Upper lobe of right lung (tissue), 1 donor: ENCODE measurements at places on chromosomes 7 and 10.

GRCh38 chr10:120477021-120477742 is 20.2 kb downstream of the PLPP4 start:
- no peaks in the 10 kb centered on the region for H3K4me1 ChIP-seq
- no peaks in the 10 kb centered on the region for H3K36me3 ChIP-seq
- no peak overlapping the region for H3K27ac ChIP-seq
- no peaks in the 10 kb centered on the region for H3K27me3 ChIP-seq
- DNase-seq = no peak

GRCh38 chr10:97590082-97590747 is 694 bp downstream of the C10orf62 start:
- no peak for DNase-seq
- no peaks in the 10 kb centered on the region for H3K36me3 ChIP-seq
- H3K4me1 ChIP-seq = no peaks in the 10 kb centered on the region
- H3K27me3 ChIP-seq = no peaks in the 10 kb centered on the region

GRCh38 chr7:21086688-21087087 is 300.0 kb upstream of the SP8 start:
- no peaks in the 10 kb centered on the region for H3K36me3 ChIP-seq
- no peak overlapping the region for H3K27ac ChIP-seq
- no peak for DNase-seq
- no peaks in the 10 kb centered on the region for H3K4me1 ChIP-seq

DNA sequence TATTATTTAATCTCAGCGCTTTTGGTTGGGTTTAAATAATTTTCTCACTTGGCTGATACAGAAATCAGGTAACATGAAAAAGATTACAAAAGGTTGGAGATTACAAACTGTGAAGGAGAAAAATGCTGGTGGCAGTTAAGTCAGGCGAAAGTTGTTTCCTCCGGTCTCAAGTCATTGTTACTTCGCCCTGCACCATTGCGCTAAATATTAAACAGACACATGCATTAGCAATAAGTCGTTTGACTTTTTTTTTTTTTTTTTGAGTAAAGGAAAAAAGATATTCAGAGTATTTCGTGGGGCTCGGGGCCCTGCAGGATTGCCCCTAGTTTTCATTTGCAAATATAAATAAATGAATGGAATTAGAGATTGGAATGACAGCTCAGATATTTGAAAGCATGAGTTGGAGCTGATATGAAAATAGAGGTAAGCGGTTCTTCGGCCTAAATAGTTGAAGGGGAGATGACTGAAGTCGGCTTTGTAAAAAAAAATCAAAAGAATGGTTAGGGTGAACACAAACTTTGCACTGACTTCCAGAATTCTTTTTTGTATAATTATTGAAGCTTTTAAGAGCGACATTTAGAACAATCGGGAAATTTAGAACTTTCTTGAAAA is 914 bp downstream of the SDHAF3 start:
- DNase-seq = no peak
- peak overlapping the region; percentile 79 for H3K27ac ChIP-seq
- peaks cover 9% of the 10 kb centered on the region for H3K4me1 ChIP-seq
- no peaks in the 10 kb centered on the region for H3K27me3 ChIP-seq
- peak overlapping the region; percentile 80 for H3K4me3 ChIP-seq
- H3K36me3 ChIP-seq = no peaks in the 10 kb centered on the region

- peaks cover 27% of the 10 kb centered on the region for H3K36me3 ChIP-seq
- H3K4me3 ChIP-seq = no peak within 1 kb of the TSS
- H3K27me3 ChIP-seq = peaks cover 2% of the 10 kb centered on the region
- no peak within 1 kb of the TSS for H3K27ac ChIP-seq
- no peaks in the 10 kb centered on the region for H3K4me1 ChIP-seq
Observed at GRCh38 chr7:151210087-151210854, at the start of gene H2BK1. TSS of gene H2BK1 (minus strand) at chr7:151210488. CDS start at chr7:151210318, 170 bp downstream.

DNA sequence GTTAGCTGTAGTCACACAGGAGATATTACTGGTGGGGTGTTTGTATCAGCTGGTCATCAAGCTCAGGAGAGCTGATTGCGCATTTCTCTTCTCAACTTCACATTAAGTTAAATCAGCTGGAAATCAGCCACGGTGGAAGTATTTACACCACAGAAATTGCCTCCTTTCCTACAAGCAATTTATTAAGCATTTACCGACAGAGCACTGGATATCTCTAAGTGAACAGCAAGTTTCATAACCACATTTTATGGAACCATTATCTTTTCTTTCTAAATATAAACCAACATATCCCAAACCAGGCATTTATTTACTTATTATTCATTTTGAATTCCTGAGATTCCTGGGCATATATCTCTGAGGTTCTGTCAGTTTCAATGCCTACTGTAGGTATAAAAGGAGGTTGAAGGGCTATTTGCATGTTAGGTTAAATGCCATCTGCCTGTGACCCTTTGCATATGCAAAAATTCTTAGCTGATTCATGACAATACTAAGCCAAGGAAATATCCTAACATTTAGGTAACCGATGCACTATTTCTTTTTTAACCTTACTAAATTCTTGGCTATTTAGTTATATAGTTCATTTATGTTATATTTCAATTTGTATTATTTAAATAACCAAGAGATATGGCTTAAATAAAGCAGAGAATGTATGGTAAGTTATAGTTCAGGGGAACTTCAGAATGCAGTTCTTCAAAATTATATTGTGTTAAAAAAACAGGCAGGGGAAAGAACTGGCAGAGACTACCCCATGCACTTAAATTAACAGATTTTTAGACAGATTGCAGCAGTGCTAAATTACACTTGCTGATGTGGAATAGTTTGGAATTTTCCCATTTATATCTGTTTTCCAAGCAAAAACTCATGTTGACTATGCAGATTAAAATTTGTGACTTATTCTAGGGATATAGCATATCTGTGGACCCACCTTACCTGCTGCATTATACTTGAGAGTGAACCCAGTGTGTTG is 56.8 kb downstream of the DYNC1I1 start:
- H3K4me3 ChIP-seq = no peak overlapping the region
- H3K36me3 ChIP-seq = no peaks in the 10 kb centered on the region
- H3K4me1 ChIP-seq = no peaks in the 10 kb centered on the region
- no peaks in the 10 kb centered on the region for H3K27me3 ChIP-seq
- DNase-seq = no peak

DNA sequence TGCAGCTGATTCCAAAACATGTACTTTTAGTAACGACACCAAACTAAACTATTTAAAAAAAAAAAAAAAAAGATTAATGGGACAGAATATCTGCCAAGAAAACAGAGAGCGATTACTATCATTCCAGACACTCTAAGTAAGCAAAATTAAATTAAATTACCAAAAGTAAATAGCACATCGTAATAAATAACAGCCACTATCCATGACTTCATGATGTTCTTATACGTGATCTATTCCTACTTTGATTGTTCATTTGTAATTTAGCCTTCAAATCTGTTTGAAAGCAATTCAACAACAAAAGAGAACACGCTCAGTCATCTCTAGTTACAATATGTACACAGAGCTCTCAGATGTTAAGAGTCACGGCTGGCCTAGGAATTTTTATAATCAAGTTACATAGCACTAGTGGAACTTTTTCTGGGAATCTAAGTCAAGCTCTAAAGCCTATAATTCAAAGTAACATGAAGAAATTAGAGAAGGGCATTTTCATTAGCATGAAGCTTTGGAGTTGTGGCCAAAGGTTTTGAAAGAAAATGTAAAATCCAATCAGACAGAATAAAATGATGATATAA is 241.7 kb upstream of the NEBL start:
- no peak overlapping the region for H3K4me3 ChIP-seq
- no peaks in the 10 kb centered on the region for H3K36me3 ChIP-seq
- no peak overlapping the region for H3K27ac ChIP-seq
- H3K27me3 ChIP-seq = no peaks in the 10 kb centered on the region
- peaks cover 16% of the 10 kb centered on the region for H3K4me1 ChIP-seq
- no peak for DNase-seq

DNA sequence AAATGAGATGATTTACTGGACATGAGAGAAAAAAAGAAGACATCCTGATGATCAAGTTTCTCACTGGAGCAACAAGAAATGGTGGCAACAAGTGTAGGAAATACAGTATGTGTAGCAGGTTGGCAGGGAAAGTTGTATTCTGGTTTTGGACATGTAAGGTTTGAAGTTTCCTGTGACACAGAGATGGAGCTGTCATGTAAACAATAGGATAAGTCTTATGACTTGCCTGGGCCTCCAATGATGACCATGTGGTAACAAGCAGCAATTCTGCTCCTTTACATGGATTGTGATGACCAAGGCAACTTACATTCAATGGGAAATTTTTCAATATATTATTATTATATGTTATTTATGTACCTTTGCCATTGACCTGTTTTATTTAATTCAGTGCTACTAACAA is 125.4 kb downstream of the KMT2E start:
- H3K4me1 ChIP-seq = no peaks in the 10 kb centered on the region
- H3K4me3 ChIP-seq = no peak overlapping the region
- no peaks in the 10 kb centered on the region for H3K27me3 ChIP-seq
- DNase-seq = no peak
- peaks cover 60% of the 10 kb centered on the region for H3K36me3 ChIP-seq

- no peaks in the 10 kb centered on the region for H3K27me3 ChIP-seq
- H3K27ac ChIP-seq = peak overlapping the region; percentile 95
- peak overlapping the region; percentile 85 for H3K4me3 ChIP-seq
- peaks cover 4% of the 10 kb centered on the region for H3K36me3 ChIP-seq
- peaks cover 11% of the 10 kb centered on the region for H3K4me1 ChIP-seq
- DNase-seq = peak; percentile 89
Observed at GRCh38 chr10:33334805-33335550, 511 bp upstream of the NRP1 start.

DNA sequence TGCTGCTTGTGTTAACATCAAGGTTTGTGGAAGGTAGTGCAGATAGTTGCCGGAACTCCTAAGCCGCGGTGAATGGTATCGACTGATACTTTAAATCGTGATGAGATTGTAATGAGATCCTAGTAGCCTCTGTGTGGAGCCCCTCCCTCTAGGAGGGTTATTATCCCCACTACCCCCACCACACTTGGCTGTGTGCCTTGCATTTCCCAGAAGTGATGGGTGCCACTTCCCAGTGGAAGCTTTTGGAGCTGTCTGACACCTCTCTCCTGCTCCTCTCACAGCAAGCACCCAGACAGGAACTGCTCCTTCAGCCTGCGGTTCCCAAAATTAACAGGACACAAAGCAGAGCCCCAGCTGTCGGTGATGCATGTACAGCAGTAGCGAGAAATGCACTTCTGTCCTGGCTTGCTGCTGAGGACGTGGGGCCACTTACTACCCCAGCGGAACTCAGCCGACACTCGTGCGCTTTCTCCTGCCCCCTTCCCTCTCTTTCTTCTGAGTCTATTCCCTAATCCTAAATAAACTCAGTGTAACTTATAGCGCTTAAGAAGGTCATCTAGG is 52.5 kb downstream of the PRKAG2 start:
- peak overlapping the region; percentile 25 for H3K27ac ChIP-seq
- H3K4me3 ChIP-seq = no peak overlapping the region
- no peaks in the 10 kb centered on the region for H3K27me3 ChIP-seq
- no peak for DNase-seq
- peaks cover 9% of the 10 kb centered on the region for H3K4me1 ChIP-seq
- no peaks in the 10 kb centered on the region for H3K36me3 ChIP-seq

GRCh38 chr7:26461518-26461917 is 169.9 kb downstream of the SNX10 start:
- no peak overlapping the region for H3K27ac ChIP-seq
- H3K27me3 ChIP-seq = no peaks in the 10 kb centered on the region
- no peak overlapping the region for H3K4me3 ChIP-seq
- no peak for DNase-seq
- H3K36me3 ChIP-seq = no peaks in the 10 kb centered on the region
- H3K4me1 ChIP-seq = no peaks in the 10 kb centered on the region

- no peaks in the 10 kb centered on the region for H3K4me1 ChIP-seq
- H3K27me3 ChIP-seq = no peaks in the 10 kb centered on the region
Observed at GRCh38 chr7:11436316-11436715, 395.7 kb downstream of the THSD7A start.

DNA sequence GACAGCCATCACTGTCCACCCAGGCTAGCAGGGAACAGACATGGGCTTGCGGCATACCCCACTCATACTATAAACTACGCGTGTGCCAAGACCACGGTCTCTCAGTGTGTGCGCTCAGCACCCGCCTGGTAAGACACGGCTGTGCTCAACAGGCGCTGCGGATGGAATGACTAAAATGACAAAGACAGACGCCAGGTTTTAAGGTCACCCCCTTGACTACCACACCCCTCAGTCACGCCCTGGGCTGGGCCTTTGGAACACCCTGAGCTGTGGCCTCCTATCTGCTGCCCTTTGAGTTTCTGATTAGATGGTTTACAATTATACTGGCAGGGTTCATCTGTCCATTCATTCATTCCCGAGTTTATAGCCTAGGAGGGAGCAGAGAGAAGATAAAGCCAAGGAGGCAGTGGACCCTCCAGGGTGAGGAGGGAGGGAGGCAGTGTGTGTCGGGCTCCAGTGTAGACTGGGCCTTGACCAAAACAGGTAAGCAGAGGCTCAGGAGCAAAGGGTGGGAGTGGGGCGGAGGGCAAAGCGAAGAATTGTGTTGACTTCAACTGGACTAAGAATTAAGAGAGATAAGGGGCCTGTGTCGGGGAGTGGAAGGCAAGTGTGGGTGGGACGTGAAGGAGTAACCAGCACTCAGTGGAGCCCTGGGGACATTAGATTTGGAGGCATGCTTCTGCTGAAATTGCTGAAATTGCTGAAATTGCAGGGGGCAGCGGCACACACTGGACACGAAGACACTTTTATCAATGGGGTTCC is 35.0 kb downstream of the TNS3 start:
- no peaks in the 10 kb centered on the region for H3K27me3 ChIP-seq
- no peak overlapping the region for H3K4me3 ChIP-seq
- no peak for DNase-seq
- no peaks in the 10 kb centered on the region for H3K36me3 ChIP-seq

DNA sequence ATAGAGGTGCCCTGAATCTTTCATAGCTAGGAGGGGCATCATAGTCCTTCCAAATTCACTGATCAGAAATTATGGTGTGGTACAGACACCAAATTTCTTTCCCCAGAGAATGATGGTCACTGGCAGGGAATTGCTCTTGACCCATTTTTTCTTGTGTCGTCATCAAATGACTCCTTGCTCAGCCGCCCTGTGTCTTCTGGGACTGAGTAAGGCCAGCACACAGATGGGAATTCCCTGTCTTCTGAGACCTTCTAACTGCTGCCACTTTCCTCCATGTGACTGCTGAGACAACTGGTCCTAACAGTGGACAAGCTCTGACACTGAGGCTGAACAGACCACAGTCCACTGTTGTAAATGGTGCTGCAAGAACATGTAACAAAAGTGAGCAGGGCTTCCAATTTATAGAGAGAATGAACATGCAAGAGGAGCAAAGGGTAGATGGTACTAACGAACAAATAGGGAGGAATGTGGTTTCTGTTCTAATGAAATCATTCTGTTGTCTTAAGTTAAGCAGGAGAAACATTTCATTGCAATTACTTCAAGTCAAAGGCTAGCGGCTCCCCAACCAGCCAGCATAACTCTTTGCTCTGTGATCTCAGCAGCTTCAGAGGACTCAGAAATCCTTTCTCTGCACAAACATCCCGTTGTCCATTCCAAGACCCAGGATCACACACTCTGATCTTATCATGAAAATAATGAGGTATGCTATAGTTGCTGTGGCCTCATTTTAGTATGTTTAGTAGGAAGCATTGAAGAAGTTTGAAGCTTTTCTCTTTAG is 235.9 kb upstream of the PRSS1 start:
- no peak overlapping the region for H3K4me3 ChIP-seq
- H3K27me3 ChIP-seq = peaks cover 3% of the 10 kb centered on the region
